ENCODE measurements at places on chromosomes 5 and 9. TPM values are rescaled to one million over a fixed set of nuclear protein-coding genes. Genes with fewer than 3 reads are reported as not detected.

GRCh38 chr5:522116-522515 lies 2.1 kb downstream of the SLC9A3 start:
- DNase-seq: no peak

DNA sequence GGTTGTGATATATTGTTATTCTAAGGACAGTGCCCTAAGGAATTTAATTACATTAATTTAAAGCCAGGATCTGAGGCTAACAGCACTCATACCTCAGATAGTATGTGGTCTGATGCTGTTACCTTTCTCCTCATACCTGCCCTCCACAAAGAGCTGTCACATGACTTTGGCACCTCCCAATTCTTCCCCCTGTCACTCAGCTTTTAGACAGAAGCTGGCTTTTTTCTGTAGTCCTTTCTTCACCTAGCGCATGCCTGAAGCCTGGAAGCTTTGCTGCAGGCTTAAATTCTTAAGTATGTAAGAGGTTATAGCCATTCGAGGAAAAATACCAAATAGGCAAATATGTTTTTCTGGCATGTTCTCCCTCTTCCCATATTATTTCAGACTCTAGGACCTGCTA lies 61.0 kb upstream of the ADAMTS19 start:
- no peak for DNase-seq

DNA sequence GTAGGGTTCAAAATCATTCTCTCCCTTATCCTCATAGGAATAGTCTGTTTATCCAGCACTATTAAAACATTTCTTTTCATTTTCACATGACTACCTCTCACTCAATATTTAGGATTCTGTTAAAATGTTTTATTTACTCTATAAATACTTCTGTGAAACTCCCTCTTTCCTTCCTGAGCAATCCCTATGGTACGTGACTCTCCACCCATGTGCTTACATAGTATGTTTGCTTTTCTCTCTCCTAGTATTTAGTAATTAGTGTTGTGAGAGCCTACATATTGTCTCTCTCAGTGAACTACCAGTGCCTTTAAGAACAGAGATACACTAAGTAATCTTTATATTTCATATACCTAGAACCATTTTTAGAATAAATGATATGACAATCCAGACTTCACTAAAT lies 46.0 kb downstream of the PTPRD start:
- peak; percentile 53 for DNase-seq

GRCh38 chr9:331197-331596 lies 116.5 kb downstream of the DOCK8 start:
- no peak for DNase-seq

DNA sequence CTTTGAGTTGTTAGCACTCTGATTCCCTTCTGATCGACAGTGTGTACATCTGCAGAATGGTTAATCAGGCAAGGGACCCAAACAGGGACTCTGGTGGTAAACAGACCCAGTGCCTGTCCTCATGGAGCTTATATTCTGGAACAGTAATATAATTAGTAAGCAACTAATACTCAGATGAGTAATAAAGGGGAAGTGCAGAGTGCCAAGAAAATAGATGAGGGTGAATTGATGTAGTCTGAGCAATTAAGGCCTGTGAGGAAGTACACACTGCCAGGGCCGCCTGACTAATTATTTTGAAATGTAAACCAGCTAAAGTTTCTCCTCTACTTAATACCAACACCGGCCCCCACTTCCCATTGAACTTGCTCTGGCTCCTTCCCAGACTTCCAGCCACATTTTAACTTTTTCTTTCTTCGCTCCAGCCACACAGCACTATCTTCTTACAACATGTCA lies 4.2 kb downstream of the DHX29 start:
- peak; percentile 52 for DNase-seq

GRCh38 chr5:83513491-83513890 lies 41.9 kb downstream of the VCAN start:
- DNase-seq: no peak

DNA sequence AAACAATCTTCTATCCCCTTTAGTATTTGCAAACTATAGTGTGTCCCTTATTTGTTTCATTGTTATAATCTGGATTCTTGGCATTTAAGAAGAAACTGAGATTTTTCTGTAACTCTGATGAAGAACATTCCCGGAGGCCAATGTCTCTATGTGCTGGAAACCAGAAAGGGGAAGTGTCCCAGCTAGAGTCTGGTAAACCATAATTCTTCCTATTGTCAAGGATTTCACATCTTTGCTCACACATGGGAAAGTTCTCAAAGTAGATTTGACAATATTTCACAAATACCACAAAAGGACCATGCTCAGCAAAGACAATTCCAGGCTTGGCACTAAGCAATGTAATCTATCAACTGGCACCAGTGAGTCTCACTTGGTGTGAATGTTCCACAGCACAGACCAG lies 146.8 kb downstream of the MUSK start:
- no peak for DNase-seq

GRCh38 chr9:26746357-26747072 lies 146.1 kb downstream of the CAAP1 start:
- DNase-seq: peak; percentile 79

IRX2 gene
- total RNA-seq: 10.4 TPM

GRCh38 chr9:77523891-77524290 lies 124.2 kb downstream of the GNA14 start:
- peak; percentile 86 for DNase-seq

- no peak for DNase-seq
Measured at GRCh38 chr9:77170991-77171699, 6.2 kb upstream of the VPS13A start.

DNA sequence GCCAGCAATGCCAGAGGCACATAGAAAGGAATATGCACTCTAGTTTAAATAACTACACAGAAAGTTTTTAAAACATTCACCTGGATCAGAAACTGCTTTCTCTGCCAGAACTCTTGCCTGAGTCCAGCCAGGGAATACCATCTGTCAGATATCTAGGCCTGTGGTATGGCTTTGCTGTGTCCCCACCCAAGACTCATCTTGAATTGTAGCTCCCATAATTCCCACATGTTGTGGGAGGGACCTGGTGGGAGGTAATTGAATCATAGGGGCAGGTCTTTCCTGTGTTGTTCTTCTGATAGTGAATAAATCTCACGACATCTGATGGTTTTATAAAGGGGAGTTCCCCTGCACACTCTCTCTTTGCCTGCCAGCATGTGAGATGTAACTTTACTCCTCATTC lies 41.5 kb upstream of the KCNV2 start:
- DNase-seq: no peak

UAP1L1 gene
- 6.4 TPM for total RNA-seq

ARSI gene
- 6.3 TPM for total RNA-seq

DNA sequence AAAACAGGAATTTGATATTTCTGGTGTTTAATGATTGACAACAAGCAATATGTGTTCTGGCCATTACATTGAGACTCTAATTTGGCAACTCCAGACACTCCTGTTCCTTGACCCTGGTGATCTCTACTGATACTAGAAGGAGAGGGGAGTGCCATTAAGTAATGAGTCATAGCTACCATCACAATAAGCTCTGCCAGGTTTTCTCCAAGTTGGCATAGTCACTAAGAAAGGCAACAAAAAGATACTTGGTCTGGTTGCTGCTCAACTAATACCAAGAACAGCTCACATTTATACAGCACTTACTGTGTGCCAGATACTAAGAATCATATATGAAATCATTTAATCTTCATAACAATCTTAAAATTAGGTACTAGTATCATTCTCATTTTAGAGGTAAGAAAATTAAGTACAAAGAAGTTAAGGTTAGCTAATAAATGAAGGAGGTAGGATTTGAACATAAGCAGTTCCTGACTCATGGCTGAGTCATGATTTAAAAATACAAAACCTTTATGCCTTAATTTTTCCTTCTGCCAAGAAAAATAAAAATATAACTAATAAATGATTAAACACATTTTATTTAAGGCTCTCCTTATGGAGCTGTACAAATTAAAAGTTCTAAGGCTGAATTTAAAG lies 19.9 kb upstream of the PRXL2C start:
- peak; percentile 71 for DNase-seq

DNA sequence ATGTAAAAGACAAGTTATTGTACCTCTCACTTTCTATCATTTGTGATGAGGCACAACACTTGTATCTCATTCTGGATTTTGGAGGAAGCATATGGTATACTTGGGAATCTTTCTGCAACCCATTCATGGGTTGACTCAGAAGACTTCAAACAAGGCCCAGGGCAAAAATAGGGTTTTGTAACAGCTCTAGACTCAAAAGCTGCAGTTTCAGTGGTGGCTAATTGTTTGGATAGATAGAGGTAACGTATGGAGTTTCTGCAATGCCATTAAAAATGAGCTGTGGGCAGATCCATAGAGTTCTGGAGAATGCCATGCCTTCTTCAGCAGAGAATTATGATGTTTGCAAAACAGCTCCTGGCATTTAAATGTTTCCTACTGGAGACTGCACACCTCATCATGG lies 279.6 kb upstream of the VLDLR start:
- DNase-seq: no peak

FCN2 gene
- not detected for total RNA-seq

GRCh38 chr9:110130791-110131416 lies 77.1 kb downstream of the C9orf152 start:
- DNase-seq: no peak

DNA sequence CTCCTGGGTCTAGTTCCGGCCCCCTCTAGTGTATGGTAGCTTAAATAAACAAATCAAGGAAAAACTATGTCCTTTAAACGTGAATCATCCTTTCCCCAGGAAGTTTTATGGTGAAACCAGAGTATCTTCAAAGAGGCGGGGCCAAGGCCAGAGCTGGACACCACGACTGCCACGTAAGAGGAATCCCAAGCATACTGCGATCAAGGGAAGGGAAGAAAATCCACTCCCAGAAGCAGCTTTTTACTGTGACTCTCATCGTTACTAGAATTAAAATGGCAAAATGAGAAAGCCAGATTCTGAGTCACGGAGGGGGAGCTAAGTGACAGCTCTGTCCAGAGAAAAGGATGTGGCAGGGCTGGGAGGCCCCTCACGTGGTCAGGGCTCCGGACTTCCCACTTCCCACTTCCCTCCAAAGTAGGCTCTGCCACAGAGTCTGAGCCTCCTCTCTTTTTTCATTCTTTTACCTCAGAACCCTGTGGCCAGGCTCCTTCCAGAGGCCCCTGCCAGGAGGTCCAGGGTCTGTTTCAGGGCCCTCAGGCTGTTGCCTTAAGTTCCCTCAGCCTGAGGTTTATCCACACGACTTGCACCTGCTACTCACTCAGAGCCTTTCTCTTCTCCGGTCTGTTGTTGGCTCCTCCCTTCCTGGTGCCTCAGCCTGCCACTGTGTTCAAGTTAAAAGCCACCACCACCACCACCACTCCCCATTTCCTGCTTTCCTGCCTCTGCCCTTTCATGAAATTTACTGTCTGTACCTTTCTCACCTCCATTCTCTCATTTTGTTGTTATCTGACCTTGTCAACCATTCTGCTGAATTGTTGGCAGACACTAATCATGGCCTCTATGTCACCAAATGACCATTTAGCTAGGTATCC lies 1.4 kb upstream of the GLRX start:
- DNase-seq: peak; percentile 92

BAAT gene
- 0.07 TPM for total RNA-seq

Measured in PC-3 (cell line).